ENCODE measurements at places on chromosomes 13 and 19. TPM values are rescaled to one million over a fixed set of nuclear protein-coding genes. Genes with fewer than 3 reads are reported as not detected.

DNA sequence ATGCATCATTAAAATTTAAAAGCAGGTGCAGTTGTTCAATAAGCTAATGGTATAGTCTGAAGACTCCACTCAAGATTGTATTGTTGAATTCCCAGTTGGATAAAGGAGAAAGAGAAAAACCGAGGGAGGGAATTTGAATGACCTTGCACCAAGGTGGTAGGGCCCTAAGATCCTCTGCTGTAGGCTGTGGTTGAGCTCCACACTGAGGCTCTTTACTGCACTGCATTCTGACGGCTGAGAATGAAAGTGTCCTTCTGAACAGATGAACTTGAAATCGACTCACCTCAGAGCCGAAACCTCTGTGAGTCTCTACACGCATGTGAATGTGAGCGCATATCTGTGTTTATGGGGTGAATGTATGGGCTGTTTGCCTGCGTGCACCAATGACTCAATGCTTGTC is 388.9 kb upstream of the DACH1 start:
- no peak overlapping the region for H3K27ac ChIP-seq
- peak; percentile 42 for DNase-seq
- H3K36me3 ChIP-seq, result no peaks in the 10 kb centered on the region
- H3K27me3 ChIP-seq, result no peaks in the 10 kb centered on the region
- no peaks in the 10 kb centered on the region for H3K4me1 ChIP-seq

GRCh38 chr13:58266271-58266670 is 634.7 kb downstream of the PCDH17 start:
- H3K27ac ChIP-seq, result no peak overlapping the region
- no peaks in the 10 kb centered on the region for H3K36me3 ChIP-seq
- H3K4me1 ChIP-seq, result no peaks in the 10 kb centered on the region
- H3K27me3 ChIP-seq, result no peaks in the 10 kb centered on the region

GRCh38 chr19:37519890-37520289 is 13.2 kb downstream of the ZNF793 start:
- DNase-seq, result no peak
- H3K36me3 ChIP-seq, result no peaks in the 10 kb centered on the region
- H3K4me1 ChIP-seq, result no peaks in the 10 kb centered on the region
- H3K27ac ChIP-seq, result no peak overlapping the region
- no peaks in the 10 kb centered on the region for H3K27me3 ChIP-seq

DNA sequence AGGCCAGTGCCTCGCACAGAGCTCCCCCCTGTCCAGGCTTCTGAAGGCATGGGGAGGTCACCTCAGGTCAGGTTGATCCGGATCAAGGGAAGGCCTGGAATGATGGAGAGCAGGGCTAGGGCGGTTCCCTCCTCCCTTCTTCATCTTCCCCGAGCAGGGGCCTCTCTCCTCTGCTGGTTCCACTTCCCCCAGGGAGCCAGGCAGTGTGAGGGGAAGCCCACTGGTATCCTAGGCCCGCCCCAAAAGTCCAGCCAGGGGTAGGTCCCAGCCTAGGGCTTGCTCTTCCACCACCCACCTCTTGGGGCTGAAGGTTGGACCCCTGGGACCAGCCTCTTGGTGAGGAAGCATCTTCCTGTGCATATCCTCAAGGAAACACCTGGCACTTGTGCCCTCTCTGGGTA is 16.4 kb upstream of the PRR19 start:
- H3K4me1 ChIP-seq, result peaks cover 38% of the 10 kb centered on the region
- peak overlapping the region; percentile 80 for H3K27ac ChIP-seq
- no peak for DNase-seq

DNA sequence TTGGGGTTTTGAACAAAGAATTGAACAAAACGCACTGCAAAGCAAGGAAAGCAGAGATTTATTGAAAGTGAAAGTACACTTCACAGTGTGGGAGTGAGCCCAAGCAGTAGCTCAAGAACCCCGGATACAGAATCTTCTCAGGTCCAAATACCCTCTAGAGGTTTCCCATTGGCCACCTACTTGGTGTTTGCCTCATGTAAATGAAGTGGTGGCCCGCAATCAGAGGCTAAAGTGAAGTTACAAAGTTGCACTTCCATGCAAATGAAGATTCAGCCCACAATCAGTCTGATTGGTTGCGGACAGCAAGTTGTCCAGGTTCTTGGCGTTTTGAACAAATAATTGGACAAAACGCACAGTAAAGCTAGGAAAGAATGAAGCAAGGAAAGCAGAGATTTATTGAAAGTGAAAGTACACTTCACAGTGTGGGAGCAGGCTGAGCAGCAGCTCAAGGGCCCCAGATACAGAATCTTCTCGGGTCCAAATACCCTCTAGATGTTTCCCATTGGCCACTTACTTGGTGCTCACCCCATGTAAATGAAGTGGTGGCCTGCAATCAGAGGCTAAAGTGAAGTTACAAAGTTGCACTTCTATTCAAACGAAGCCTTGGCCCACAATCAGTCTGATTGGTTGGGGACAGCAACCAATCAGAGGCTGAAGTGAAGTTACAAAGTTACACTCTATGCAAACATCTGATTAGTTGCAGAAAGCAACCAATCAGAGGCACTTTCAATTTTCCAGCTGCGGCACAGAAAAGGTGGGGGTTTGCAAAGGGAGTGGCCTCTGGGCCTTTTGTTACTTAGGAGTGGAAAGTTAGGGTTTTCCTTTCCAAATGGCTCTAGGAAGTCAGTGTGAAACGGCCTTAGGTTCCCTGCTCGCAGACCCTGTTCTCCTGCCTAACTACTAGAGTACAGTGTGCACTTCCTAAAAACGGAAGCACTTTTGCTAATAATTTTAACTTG is 4.8 kb upstream of the TM9SF2 start:
- H3K4me1 ChIP-seq, result peaks cover 10% of the 10 kb centered on the region
- peak overlapping the region; percentile 35 for H3K4me3 ChIP-seq
- peak overlapping the region; percentile 87 for H3K27ac ChIP-seq
- no peaks in the 10 kb centered on the region for H3K36me3 ChIP-seq
- peak; percentile 76 for DNase-seq
- no peaks in the 10 kb centered on the region for H3K27me3 ChIP-seq

- no peak for DNase-seq
- H3K36me3 ChIP-seq, result no peaks in the 10 kb centered on the region
- no peak overlapping the region for H3K4me3 ChIP-seq
- no peaks in the 10 kb centered on the region for H3K4me1 ChIP-seq
- H3K27ac ChIP-seq, result no peak overlapping the region
These were observed 774.8 kb upstream of the ARGLU1 start for GRCh38 chr13:107342747-107343146.

GRCh38 chr19:7627166-7627565 is 2.2 kb downstream of the XAB2 start:
- no peaks in the 10 kb centered on the region for H3K27me3 ChIP-seq
- peaks cover 15% of the 10 kb centered on the region for H3K4me1 ChIP-seq
- H3K4me3 ChIP-seq, result no peak overlapping the region
- DNase-seq, result no peak
- no peak overlapping the region for H3K27ac ChIP-seq
- no peaks in the 10 kb centered on the region for H3K36me3 ChIP-seq

Gene ADGRL1
- 48.5 TPM for total RNA-seq

Gene FXYD7
- total RNA-seq, result not detected

- no peak overlapping the region for H3K27ac ChIP-seq
- no peak overlapping the region for H3K4me3 ChIP-seq
- DNase-seq, result no peak
- H3K36me3 ChIP-seq, result peaks cover 54% of the 10 kb centered on the region
- no peaks in the 10 kb centered on the region for H3K27me3 ChIP-seq
- H3K4me1 ChIP-seq, result no peaks in the 10 kb centered on the region
These were observed 20.0 kb upstream of the ZNF841 start for GRCh38 chr19:52115526-52116053.

DNA sequence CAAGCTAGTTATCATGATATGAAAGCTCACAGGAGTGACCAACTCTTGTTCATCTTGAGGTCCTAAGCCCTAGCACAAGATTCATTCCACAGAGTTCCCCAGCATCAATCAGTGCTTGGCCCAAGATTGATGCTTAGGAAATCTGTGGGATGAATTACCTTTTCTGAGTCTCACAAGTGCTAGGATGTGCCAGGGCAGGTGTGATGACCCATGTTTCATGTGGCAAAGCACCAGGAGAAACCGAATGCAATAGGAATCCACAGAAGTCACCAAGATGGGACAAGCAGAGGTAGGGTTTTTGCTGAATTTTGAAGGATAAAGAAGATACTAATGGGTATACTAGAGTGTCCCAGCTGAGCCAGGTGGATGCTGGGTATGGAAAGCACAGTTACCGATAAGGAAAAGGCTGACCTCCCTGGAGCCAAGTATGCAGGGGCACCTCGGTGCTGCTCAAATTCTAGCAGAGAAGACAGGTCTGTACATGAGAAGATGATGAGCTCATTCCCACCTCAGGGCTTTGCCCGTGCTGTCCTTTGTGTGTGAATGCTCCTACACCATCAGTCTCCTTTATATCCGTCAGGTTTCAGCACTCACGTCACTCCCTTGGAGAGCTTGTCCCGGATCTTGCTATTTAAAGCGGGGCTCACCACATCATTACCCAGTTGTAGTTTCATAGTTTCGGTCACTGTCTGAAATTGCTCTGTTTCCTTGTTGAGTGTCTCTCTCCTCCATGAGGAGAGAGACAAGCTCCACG is 168.9 kb upstream of the TSC22D1 start:
- no peaks in the 10 kb centered on the region for H3K27me3 ChIP-seq
- DNase-seq, result no peak
- H3K27ac ChIP-seq, result no peak overlapping the region
- no peak overlapping the region for H3K4me3 ChIP-seq
- H3K4me1 ChIP-seq, result no peaks in the 10 kb centered on the region
- no peaks in the 10 kb centered on the region for H3K36me3 ChIP-seq

Gene NFIC
- 76.4 TPM for total RNA-seq

GRCh38 chr13:22757530-22758120 is 423.2 kb upstream of the SGCG start:
- H3K36me3 ChIP-seq, result no peaks in the 10 kb centered on the region
- H3K4me1 ChIP-seq, result no peaks in the 10 kb centered on the region
- no peak for DNase-seq
- H3K4me3 ChIP-seq, result no peak overlapping the region
- no peak overlapping the region for H3K27ac ChIP-seq

DNA sequence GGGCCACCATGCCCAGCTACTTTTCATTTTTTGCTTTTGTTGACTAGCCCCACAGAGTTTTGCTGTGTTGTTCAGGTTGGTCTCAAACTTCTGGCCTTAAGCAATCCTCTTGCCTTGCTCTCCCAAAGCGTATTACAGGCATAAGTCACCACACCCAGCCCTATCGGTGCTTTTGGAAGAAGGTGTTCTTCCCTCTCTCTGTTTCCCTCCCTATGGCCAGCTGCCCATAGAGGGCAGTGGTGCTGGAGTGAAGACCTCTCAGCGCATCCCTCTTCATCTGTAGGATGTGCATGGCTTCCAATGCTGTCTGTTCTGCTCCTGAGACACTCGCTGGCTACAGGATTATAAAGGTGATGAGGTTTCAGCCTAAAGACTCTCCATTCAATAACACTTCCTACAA is 1.3 kb upstream of the CD22 start:
- H3K4me1 ChIP-seq, result no peaks in the 10 kb centered on the region
- no peak for DNase-seq
- no peak overlapping the region for H3K27ac ChIP-seq
- peaks cover 22% of the 10 kb centered on the region for H3K27me3 ChIP-seq

- H3K4me3 ChIP-seq, result no peak overlapping the region
- no peaks in the 10 kb centered on the region for H3K36me3 ChIP-seq
- no peak for DNase-seq
These were observed 97.8 kb downstream of the RNF17 start for GRCh38 chr13:24861617-24862362.

DNA sequence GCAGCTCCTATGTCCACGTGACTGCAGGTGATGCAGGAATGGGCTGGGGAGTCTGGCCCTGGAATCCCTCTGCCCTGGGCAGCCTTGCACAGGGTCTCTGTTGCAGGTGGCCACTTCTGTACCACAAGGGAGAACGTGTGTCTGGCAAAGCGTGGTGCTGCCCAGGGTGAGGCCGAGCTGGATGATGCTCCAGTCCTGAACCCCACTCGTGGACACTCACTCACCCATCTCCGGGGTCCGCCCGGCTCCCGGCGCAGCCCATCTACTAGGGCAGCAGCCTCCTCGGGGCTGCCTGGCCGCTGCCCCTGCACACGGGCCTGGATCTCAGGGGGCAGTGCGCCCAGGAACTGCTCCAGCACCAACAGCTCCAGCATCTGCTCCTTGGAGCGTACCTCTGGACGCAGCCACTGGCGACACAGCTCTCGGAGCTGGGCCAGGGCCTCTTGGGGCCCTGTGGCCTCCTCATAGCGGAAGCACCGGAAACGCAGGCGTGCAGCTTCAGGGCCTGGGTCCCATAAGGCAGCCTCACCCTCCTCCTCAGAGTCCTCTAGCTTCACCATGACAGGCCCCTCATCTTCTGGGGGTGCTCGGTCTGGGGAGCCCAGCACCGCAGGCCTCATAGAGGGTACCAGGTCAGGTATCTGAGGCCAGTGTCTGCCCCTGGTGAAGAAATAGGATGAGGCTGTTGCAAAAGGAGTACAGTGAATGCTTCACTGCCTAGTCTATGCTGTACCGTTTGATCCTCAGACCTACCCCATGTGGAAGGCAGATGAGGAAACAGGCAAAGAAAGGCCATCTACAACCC is 2.2 kb downstream of the MZF1 start:
- no peak overlapping the region for H3K4me3 ChIP-seq
- no peak overlapping the region for H3K27ac ChIP-seq
- H3K27me3 ChIP-seq, result no peaks in the 10 kb centered on the region
- peak; percentile 8 for DNase-seq

Gene MPND
- total RNA-seq, result 26.7 TPM

DNA sequence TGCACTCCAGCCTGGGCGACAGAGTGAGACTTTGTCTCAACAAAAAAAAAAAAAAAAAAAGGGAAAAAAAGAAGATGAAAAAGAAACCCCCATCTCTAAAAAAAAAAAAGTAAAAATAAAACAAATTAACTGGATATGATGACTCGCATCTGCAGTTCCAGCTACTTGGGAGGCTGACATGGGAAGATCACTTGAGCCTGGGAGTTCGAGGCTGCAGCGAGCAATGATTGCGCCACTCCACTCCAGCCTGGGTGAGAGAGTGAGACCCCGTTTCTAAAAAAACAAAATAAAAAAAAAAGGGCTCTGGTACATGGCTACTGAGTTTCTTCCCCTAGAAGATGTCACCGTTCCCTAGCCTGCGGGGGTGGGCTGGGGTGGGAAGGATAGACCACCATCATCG is 2.4 kb upstream of the CATSPERG start:
- H3K4me3 ChIP-seq, result no peak overlapping the region
- H3K27ac ChIP-seq, result no peak overlapping the region
- H3K36me3 ChIP-seq, result no peaks in the 10 kb centered on the region
- no peaks in the 10 kb centered on the region for H3K27me3 ChIP-seq
- DNase-seq, result no peak

- H3K27me3 ChIP-seq, result no peaks in the 10 kb centered on the region
- no peak overlapping the region for H3K27ac ChIP-seq
- H3K36me3 ChIP-seq, result peaks cover 1% of the 10 kb centered on the region
- DNase-seq, result no peak
- no peaks in the 10 kb centered on the region for H3K4me1 ChIP-seq
These were observed 95.3 kb upstream of the SLC15A1 start for GRCh38 chr13:98847780-98848179.

Gene ZNF222
- not detected for total RNA-seq

- no peaks in the 10 kb centered on the region for H3K4me1 ChIP-seq
- DNase-seq, result peak; percentile 48
- no peaks in the 10 kb centered on the region for H3K36me3 ChIP-seq
- no peaks in the 10 kb centered on the region for H3K27me3 ChIP-seq
These were observed 9.5 kb downstream of the MEF2B start for GRCh38 chr19:19160461-19161035.

- peaks cover 58% of the 10 kb centered on the region for H3K4me1 ChIP-seq
- H3K36me3 ChIP-seq, result no peaks in the 10 kb centered on the region
- no peak for DNase-seq
- peak overlapping the region; percentile 25 for H3K27ac ChIP-seq
These were observed 44.2 kb downstream of the MBNL2 start for GRCh38 chr13:97266332-97266731.

Gene TPTE2
- total RNA-seq, result not detected

Gene FFAR2
- total RNA-seq, result not detected

GRCh38 chr13:46810440-46810839 is 13.5 kb upstream of the ESD start:
- H3K27me3 ChIP-seq, result peaks cover 4% of the 10 kb centered on the region
- no peak overlapping the region for H3K4me3 ChIP-seq
- DNase-seq, result no peak
- H3K27ac ChIP-seq, result no peak overlapping the region
- H3K4me1 ChIP-seq, result no peaks in the 10 kb centered on the region
